Osteoblast (primary cell): ENCODE measurements at places on chromosomes 2 and 18. TPM values are rescaled to one million over a fixed set of nuclear protein-coding genes. Genes with fewer than 3 reads are reported as not detected.

GRCh38 chr2:101766871-101767739 is 69.6 kb downstream of the MAP4K4 start:
- H3K27ac ChIP-seq = peak overlapping the region; percentile 84
- DNase-seq = peak; percentile 83
- peak overlapping the region; percentile 49 for H3K4me3 ChIP-seq
- H3K27me3 ChIP-seq = no peaks in the 10 kb centered on the region

- no peak overlapping the region for H3K27ac ChIP-seq
- no peaks in the 10 kb centered on the region for H3K4me1 ChIP-seq
- no peak overlapping the region for H3K4me3 ChIP-seq
- H3K27me3 ChIP-seq = no peaks in the 10 kb centered on the region
- DNase-seq = peak; percentile 62
Observed at GRCh38 chr2:148058641-148059040, 37.8 kb downstream of the MBD5 start.

DNA sequence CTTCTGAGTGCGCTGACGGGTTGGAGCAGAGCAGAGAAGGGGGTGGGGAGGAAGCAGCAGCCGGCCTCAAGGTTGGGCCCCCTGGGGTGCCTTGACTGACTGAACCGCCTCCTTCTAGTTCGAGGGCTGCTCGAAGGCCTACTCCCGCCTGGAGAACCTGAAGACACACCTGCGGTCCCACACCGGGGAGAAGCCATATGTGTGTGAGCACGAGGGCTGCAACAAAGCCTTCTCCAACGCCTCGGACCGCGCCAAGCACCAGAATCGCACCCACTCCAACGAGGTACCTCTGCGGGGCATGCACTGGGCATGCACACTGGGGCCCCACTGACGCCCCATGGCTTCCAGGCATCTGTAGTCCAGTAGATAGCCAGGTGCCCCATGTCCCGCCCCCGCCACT is 246.9 kb downstream of the GLI2 start:
- H3K4me1 ChIP-seq = no peaks in the 10 kb centered on the region
- DNase-seq = peak; percentile 68

DNA sequence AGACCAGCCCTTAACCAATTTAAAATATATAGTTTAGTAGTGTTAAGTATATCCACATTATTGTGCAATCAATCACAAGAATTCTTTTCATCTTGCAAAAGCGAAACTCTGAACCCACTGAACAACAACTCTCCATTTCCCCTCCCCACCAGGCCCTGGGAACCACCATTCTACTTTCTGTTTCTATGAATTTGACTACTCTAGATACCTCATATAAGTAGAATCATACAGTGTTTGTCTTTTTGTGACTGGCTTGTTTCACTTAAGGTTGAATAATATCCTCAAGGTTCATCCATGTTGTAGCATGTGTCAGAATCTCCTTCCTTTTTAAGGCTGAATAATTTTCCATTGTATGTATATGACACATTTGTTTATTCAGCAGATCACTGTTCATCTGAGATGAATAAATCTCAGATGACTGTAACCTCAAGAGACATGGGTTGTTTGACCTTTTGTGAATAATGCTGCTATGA is 8.1 kb upstream of the SOS1 start:
- H3K4me1 ChIP-seq = peaks cover 24% of the 10 kb centered on the region
- H3K36me3 ChIP-seq = no peaks in the 10 kb centered on the region
- H3K4me3 ChIP-seq = no peak overlapping the region
- no peak overlapping the region for H3K27ac ChIP-seq

DNA sequence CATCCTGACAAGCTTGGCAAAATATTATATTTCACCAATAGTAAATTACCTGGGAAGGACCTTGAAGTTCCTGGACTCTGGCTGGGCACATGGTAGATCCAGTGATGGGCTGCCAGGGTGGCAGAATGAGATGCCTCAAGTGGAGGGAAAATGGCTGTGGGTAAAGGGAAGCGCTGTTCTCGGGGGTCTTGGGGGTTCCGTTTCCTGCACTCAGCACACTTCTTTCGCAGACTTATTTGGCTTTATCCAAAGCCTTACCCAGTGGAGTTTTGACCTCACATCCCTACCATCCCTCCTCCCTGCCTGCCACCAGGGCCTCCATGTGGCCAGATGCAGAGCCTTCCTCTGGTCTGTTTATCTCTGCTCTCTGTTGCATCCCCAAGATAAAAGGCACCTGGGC is 654.9 kb upstream of the HS6ST1 start:
- H3K36me3 ChIP-seq = no peaks in the 10 kb centered on the region
- no peak overlapping the region for H3K27ac ChIP-seq
- no peak for DNase-seq

DNA sequence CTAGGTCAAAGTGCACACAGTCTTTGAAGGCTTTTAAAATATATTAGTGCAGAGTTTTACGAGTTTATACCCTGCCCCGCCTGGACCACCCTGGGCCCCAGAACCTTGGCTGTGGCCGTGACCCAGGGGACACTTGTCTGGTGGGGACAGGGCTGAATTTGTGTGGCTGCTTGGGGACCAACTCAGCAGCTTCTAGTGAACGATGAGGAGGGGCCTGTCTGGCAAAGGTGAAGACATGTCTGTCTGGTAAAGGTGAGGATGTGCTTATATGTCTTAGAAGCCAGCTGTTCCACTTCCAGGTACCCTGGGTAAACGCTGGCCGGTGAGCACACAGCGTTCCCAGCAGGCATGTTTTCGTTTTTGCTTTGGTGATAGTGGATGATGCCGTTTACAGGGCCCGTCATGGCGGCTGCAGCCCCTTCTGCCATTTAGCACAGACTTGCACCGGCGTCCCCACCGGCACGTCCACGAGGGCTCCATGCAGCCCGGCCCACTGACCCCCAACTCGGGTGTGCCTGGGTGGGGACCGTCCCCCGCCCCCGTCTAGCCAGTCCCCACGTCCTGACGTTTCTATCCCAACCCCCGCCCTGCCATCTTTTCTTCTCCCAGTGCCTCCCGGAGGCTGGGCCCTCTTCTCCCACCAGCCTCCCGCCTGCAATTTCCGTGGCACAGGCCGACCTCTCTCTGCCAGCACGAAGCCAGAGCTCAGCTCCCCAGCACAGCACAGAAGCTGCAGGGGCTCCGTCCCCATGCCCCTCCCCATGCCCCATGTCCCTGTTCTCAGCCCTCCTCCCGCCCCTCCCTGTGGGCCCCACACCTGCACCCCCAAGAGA is 67.8 kb downstream of the SLC66A2 start:
- no peak overlapping the region for H3K27ac ChIP-seq
- no peaks in the 10 kb centered on the region for H3K27me3 ChIP-seq
- DNase-seq = peak; percentile 58

DNA sequence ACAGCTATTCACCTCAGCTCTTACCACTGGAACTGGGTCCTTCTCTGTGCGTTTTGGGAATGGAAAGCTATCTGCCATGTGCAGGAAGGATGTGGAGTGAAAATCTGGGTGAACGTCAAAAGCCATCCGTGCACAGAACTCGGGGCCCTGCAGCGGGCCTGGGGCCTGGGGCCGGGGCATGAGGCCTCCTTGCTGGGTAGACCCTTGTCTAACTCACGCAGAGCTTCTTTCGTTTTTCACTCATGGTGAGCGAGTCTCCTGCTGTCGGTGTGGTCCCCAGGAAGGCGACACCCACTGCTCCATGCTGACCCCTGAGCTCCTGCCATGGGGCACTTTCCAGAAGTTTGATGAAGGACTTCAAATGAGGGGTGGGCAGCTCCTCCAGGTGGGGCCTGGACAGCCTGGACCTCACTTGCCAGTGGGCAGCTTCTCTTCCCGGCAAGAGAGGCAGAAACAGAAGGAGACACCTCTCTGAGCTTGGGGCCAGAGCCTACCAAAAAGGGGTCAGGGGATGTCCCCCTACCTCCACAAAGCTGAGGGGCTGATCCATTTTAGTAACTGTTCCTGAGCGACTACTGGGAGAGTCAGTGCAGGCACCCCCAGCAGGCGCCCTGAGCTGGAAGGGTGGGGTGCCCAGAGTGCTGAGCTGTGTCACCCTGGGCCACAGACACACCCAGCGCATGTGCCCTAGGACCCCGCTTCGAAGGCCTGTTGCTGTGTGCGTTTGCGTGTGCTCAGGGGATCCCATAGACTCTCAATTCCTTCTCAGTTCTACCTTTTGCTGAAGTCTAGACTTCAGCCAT is 117.7 kb upstream of the HDAC4 start:
- no peaks in the 10 kb centered on the region for H3K4me1 ChIP-seq
- DNase-seq = peak; percentile 52
- H3K36me3 ChIP-seq = no peaks in the 10 kb centered on the region
- H3K4me3 ChIP-seq = no peak overlapping the region
- no peaks in the 10 kb centered on the region for H3K27me3 ChIP-seq

DNA sequence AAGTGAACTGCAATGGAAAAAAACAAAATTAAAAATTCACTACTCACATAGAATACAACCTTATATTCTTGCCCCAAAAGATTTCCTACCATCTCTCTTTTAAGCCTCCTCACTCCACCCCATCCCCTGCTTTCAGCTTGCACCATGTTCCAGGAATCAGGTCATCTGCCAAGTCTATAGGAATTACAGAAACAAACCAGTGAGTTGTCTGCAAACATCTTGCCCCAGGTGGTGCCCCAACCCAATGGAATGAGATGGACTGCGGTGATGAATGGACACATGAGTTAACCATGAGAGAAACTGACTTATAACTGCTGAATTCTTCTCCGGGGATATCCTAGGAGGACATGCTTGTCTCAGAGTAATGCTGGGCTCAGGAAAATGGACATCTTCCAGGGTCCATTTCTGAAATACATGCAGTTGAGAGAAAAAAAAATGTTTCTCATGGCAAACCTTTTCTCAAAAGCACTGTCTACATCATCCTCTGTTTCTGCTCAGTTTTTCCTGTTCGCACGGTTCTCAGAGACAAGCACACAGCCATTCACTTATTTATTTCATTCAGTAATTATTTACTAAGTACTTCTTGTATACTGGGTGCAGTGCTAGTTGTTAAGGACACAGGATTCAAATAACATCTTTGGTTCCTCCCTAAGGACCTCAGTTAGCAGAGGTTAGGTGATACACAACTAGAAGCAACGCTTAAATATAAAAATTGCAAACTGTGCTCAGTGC is 350.0 kb downstream of the RND3 start:
- DNase-seq = no peak
- H3K27me3 ChIP-seq = no peaks in the 10 kb centered on the region
- H3K4me3 ChIP-seq = no peak overlapping the region
- peaks cover 30% of the 10 kb centered on the region for H3K4me1 ChIP-seq
- no peaks in the 10 kb centered on the region for H3K36me3 ChIP-seq
- H3K27ac ChIP-seq = no peak overlapping the region

- no peaks in the 10 kb centered on the region for H3K36me3 ChIP-seq
- H3K27me3 ChIP-seq = peaks cover 11% of the 10 kb centered on the region
- DNase-seq = no peak
- H3K4me3 ChIP-seq = no peak overlapping the region
- peaks cover 21% of the 10 kb centered on the region for H3K4me1 ChIP-seq
Observed at GRCh38 chr2:111707700-111708099, 176.3 kb downstream of the ANAPC1 start.

DNA sequence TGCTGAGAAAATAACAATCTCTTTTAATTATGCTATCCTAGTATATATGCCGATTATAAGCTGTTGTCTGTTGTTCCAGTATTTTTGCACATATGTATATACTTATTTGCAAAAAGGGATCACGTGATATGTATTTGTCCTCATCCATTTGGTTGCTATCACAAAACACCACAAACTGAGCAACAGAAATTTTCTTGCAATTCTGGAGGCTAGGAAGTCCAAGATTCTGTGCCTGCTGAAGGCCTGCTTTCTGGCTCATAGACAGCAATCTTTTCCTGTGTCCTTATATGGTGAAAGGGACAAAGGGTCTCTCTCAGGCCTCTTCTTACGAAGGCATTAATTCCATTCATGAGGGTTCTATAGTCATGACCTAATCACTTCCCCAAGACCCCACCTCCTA is 186.5 kb downstream of the LPIN1 start:
- H3K4me1 ChIP-seq = no peaks in the 10 kb centered on the region
- no peak overlapping the region for H3K27ac ChIP-seq
- H3K36me3 ChIP-seq = no peaks in the 10 kb centered on the region
- no peak overlapping the region for H3K4me3 ChIP-seq
- no peak for DNase-seq
- no peaks in the 10 kb centered on the region for H3K27me3 ChIP-seq

GRCh38 chr2:64713686-64714085 is 60.0 kb upstream of the SERTAD2 start:
- H3K27me3 ChIP-seq = no peaks in the 10 kb centered on the region
- no peak for DNase-seq
- no peak overlapping the region for H3K27ac ChIP-seq

DNA sequence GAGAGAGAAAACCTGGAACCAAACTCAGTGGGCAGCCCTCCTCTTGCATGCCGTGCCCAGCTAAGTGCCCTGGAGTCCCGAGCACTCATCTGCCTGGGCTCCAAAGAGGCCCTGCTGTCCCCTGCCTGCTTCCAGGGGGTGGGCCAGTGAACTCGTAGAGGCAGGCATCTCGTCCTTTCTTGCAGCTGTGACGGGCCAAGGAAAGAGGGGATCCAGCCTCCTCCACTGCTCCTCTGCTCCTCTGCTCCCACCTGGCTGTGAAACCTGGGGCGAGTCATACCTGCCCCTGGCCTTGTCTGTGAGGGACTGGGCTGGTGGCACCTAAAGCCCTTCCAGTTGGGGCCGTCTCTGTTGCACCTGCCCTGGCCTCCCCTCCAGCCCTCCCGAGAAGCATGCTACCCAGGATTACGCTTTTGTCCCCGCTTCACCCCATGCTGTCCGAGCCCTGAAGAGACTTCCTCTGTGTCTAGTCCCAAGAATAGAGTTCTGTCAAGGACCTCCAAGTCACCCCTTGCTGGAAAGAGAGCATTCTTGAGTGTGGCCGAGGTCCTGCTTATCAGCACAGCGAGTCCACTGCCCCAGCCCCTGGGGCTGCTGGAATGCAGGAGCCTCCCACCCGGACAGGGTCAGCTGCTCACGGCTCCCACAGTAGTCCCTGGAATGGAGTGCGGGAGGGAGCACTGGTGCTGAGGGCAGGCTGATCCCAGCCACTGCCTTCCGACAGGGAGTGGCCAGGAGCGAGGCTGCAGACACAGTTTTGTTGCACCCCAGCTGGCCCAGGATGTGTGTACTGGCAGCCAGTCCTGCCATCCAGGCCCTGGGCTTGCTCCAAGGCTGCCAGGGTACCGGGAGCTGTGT is 14.3 kb downstream of the KCNK3 start:
- H3K4me3 ChIP-seq = no peak overlapping the region
- no peak overlapping the region for H3K27ac ChIP-seq
- DNase-seq = peak; percentile 62

The MRPL44 gene
- total RNA-seq = 26.2 and 29.3 TPM in 2 replicates

The EIF5B gene
- total RNA-seq = 11.2 and 15.9 TPM in 2 replicates

The CD8B2 gene
- not detected in 2 replicates for total RNA-seq

The AOX1 gene
- total RNA-seq = 76.4 and 87.8 TPM in 2 replicates

The CTLA4 gene
- total RNA-seq = under 0.01 TPM in 1 of 2 replicates, not detected in the other

The EVX2 gene
- under 0.01 TPM in 1 of 2 replicates, not detected in the other for total RNA-seq

The NCKAP1 gene
- total RNA-seq = 209 and 212 TPM in 2 replicates

The FAP gene
- total RNA-seq = 464 and 582 TPM in 2 replicates

The ARL5A gene
- 44.8 and 47.8 TPM in 2 replicates for total RNA-seq
